ENCODE measurements at places on chromosomes 5 and 9.

GRCh38 chr9:87771316-87772006 is 45.5 kb downstream of the CTSL start:
- DNase-seq = no peak

DNA sequence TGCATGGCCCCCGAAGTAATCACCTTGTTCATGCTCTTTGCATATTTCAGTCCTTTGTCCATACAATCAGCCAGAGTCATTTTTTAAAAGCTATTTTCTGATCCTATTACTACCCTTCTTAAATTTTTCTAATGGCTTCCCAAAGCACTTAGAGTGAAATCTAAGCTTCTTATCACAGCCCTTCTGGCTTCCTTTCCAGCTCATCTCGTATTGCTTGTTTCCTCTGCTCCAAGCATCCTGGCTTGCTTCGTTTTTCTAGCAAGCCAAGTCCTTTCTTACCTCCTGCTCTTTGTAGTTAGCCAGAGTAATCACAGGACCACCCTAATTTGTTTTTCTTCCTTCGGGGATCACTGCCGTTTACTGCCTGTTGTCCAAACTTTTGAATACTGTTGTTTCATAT is 453.3 kb downstream of the KIF4B start:
- DNase-seq = no peak

- DNase-seq = no peak
Observed at GRCh38 chr9:297104-297972, 82.7 kb downstream of the DOCK8 start.

DNA sequence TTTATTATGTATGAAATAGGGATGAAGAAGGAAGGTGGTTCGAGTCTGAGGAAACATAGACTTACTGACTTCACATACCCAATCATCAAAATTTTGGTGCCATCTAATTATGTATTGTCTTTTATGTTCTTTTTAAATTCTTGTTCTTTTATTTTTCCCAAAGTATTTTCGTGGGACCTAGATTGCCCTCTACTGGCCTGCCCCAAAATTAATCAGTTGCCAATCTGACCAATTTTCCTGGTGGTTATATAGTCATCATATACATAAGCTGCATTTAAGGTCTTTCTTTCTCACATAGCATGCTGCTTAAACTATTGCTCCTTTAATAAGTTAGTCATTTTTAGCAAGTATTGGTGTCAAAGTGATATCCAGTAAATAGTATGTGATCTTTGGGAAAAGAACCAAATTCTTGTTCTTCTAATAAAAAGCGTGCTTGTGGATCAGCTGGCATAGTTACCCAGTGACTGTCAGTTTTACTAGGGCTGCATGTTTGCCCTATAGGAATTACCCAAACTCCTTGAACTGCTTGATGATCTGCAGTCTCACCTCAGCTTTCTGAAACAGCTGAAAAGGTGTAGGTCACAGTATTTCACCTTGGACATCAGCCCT is 223.5 kb downstream of the SH3GL2 start:
- no peak for DNase-seq

DNA sequence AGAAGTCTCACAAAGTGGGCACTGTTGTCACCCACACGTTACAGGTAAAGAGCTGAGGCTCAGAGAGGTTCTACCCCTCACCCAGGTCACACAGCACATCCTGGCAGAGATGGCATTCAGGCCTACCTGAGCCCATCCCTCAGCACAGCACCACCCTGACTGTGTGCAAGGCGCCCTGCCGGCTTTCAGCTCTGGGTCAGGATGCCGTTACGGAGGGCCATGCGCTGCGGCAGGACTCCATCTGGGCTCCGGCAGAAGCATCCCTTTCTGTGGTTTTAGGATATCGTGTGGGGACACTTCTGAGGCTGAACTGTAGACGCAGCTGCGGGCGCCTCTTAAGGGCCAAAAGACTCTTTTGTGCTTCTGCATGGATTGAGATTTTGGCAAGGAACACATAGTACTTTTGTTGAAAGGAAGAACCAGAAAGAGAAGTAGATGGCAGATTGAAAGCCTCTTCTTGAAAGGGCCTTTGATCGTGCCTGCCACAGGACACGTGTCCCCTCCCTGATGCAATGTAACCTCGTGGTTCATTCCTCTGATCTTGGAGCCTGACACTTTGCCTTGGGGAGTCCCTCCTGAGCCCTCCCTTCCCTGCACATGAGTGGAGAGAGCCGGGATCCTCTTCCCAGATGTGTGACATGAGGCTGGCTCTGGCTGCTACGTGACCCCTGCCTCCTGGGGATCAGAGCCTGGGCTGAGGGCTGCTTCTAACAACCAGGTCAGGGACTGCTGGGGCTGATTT is 31.3 kb downstream of the USP20 start:
- no peak for DNase-seq

- DNase-seq = no peak
Observed at GRCh38 chr9:113650207-113651131, 186.9 kb downstream of the RGS3 start.

- DNase-seq = no peak
Observed at GRCh38 chr5:115392611-115393010, 96.2 kb upstream of the CCDC112 start.
